ENCODE measurements at places on chromosomes 7 and 10. TPM values are rescaled to one million over a fixed set of nuclear protein-coding genes. Genes with fewer than 3 reads are reported as not detected.

OGDHL gene
- total RNA-seq = 1.7 TPM

DNA sequence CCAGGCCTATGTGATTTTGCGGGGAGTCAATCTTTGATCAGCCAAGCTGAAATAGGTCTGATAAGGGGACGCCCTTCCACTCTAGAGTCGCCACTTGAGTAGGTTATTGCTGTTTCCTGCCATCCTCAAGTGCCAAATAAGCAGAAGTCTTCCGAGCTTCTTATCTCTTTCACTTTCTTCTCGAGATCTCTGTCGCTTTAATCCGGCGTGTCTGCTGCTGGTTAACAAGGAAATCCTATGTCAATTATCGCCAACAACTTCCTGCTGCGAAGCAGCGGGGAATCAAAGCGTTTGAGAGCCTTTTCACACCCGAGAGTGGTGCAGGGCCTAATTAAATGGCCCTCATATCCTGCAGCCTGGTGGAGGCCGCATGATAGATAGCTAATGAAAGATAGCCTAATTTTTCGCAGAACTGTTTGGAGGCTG, 215.9 kb downstream of the RAB11FIP2 start:
- H3K36me3 ChIP-seq = no peaks in the 10 kb centered on the region
- H3K4me1 ChIP-seq = no peaks in the 10 kb centered on the region
- H3K27me3 ChIP-seq = no peaks in the 10 kb centered on the region
- H3K4me3 ChIP-seq = no peak overlapping the region
- H3K27ac ChIP-seq = no peak overlapping the region

EEPD1 gene
- 1.3 TPM for total RNA-seq

GRCh38 chr7:103632972-103633371, 187.0 kb upstream of the SLC26A5 start:
- H3K27me3 ChIP-seq = no peaks in the 10 kb centered on the region
- peaks cover 27% of the 10 kb centered on the region for H3K4me1 ChIP-seq
- DNase-seq = no peak
- no peaks in the 10 kb centered on the region for H3K36me3 ChIP-seq
- H3K4me3 ChIP-seq = no peak overlapping the region
- no peak overlapping the region for H3K27ac ChIP-seq

DNA sequence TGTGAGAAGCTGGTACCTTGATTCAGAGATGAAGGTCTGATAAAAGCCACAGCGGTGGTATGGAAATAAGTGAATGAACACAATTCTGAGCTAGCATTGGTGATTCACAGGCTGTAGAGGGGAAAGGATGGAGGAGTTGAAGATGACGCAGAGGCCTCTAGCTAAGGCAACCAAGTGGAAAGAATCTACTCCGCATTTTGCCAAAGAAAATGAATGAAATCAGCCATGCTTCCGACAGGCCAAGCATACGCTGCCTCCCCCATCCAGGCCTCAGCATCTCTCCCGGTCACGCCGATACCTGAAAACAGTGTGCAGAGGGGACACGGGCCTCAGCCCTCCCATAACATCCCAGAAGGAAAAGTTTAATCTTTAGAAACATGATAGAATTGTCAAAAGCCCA, 124.3 kb upstream of the UNC5B start:
- DNase-seq = no peak
- H3K4me3 ChIP-seq = no peak overlapping the region
- H3K36me3 ChIP-seq = no peaks in the 10 kb centered on the region
- no peaks in the 10 kb centered on the region for H3K4me1 ChIP-seq
- peaks cover 25% of the 10 kb centered on the region for H3K27me3 ChIP-seq

MACC1 gene
- total RNA-seq = not detected

All from osteocyte (in vitro differentiated cells).